Psoas muscle (tissue), 8 donors: ENCODE measurements at places on chromosomes 13 and 19. TPM values are rescaled to one million over a fixed set of nuclear protein-coding genes. Genes with fewer than 3 reads are reported as not detected.
A peak's percentile ranks its signal among the peaks of the same experiment; 100 is the strongest.

DNA sequence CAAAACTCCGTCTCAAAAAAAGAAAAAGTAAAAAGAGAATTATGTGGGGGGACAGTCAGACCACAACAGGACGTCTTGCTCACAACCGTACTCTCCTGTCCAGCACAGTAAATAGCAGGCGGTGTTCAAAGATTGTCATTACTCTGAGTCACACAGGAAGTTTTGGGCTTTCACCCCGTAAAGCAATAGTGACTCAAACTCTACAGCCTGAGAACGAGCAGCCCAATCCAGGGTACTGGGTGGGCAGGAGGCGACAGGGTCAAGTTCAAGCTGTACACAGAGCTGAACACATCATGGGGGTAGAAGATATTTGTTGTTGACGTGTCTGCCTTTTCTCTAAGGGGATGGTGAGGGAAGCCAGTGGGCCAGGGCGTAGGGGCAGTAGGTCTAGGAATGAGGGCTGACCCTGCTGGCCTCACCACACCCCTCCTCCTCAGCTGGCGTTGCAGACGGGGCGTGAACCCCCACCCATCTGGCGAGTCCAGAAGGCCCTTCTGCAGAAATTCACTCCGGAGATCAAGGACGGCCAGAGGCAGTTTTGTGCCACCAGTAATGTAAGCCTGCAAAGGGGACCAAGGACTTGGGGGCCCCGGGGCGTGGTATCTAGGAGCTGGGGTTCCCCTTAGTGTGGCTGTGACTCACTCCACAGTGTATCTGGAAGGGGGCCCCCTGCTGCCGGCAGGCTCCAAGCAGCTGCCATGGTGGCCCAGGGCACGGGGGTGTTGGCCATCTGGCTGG lies 23.3 kb downstream of the PRR12 start:
- no peak overlapping the region for H3K4me3 ChIP-seq
- no peaks in the 10 kb centered on the region for H3K27me3 ChIP-seq
- H3K4me1 ChIP-seq, result peaks cover 7% of the 10 kb centered on the region
- H3K36me3 ChIP-seq, result peaks cover 53% of the 10 kb centered on the region
- no peak overlapping the region for H3K27ac ChIP-seq

DNA sequence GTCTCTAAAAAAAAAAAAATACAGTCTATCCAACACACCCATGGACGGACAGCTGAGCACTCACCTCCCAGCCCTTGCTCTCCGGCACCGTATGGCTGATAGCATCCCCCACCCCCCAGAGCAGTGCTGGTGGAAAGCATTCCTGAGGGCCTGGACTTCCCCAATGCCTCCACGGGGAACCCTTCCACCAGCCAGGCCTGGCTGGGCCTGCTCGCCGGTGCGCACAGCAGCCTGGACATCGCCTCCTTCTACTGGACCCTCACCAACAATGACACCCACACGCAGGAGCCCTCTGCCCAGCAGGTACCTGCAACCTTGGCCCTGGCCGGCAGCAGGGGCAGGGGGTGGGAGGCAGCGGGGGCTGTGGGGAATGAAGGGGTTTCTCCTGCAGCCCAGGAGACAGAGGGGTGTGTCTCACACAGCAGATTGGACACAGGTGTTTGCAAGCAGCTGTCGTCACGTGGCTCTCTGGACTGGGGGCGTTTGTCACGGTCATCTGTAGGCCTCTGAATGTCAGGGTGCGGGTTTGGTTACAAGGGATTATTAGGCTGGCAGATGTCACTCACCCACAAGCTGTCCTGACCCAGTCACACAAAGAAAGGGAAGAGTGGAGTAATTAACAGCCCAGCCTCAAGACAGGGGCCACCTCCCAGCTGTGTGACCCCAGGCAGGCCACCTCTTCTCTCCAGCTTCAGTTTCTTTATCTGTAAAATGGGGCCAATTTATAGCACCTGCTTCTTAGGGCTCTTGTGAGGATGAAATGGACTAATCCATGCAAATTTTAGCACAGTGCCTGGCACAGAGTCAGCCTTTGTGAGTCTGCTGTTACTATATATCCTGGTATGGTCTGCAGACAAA lies 19.3 kb downstream of the PLD3 start:
- peaks cover 63% of the 10 kb centered on the region for H3K36me3 ChIP-seq
- no peak overlapping the region for H3K4me3 ChIP-seq
- no peak for DNase-seq
- H3K27me3 ChIP-seq, result no peaks in the 10 kb centered on the region
- peaks cover 9% of the 10 kb centered on the region for H3K4me1 ChIP-seq
- peak overlapping the region; percentile 58 for H3K27ac ChIP-seq

DNA sequence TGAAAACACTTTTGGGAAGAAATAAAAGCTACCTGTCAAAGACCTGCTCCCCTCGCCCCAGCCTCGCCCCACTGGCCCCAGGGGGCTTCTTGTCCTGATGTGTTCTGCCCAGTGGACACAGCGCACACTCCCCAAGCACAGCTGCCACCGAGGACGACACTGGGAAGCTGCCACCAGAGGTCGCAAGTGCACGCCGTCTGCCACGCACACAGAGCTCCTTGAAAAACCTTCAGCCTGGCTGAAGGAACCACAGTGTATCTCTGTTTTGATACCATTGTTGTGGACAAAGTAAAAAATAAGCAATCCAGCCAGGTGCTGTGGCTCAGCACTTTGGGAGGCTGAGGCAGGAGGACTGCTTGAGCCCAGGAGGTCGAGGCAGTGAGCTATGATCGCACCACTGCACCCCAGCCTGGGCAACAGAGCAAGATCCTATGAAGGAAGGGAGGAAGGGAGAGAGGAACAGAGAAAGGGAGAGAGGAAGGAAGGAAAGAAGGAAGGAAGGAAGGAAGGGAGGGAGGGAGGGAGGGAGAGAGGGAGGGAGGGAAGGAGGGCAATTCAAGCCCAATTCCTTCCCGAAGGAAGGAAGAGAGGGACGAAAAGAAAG lies 57.3 kb downstream of the CEBPG start:
- H3K4me3 ChIP-seq, result no peak overlapping the region
- DNase-seq, result peak; percentile 65
- H3K27me3 ChIP-seq, result peaks cover 2% of the 10 kb centered on the region
- H3K27ac ChIP-seq, result no peak overlapping the region
- no peaks in the 10 kb centered on the region for H3K4me1 ChIP-seq

CYP2F1 gene
- not detected for polyA plus RNA-seq

- H3K4me3 ChIP-seq, result no peak overlapping the region
- no peaks in the 10 kb centered on the region for H3K4me1 ChIP-seq
- DNase-seq, result no peak
- no peak overlapping the region for H3K27ac ChIP-seq
- H3K36me3 ChIP-seq, result no peaks in the 10 kb centered on the region
Measured at GRCh38 chr19:39186391-39186790, 10.4 kb upstream of the NCCRP1 start.

CADM4 gene
- polyA plus RNA-seq, result 4.7 TPM

DNA sequence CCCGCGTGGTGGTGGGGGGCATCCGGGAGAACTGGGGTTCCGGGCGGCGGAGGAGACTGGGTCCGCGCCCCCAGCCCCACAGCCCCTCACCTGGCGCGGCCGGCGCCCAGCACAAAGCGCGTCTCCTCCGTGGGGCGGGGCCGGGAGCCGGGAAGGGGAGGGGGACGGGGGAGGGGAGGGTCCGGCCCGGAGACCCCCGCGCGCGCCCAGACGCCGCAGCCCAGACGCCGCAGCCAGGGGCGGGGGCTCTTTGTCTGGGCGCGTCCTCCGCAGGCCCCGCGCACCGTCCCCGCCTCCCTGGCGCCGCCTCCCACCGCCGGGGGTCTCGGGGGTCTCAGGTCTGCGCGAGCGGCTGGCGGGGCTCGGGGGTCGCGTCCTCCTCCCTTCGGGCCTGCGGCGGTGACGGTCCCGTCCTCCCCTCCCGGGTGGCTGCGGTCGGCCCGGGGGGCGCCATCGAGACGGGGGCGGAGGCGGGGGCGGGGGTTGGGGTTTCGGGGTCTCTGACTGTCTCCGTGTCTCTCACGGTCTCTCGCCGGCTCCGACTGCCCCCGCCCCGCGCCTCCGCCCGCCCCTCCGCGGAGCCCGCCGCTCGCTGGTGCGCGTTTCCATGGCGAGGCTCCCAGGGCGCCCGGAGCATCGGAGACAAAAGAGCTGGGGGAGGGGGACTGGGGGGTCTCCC lies at the start of gene PLPPR3:
PLPPR3 (minus strand) TSS at position 131 of the 679 bp plus-strand sequence. CDS start 396 bp downstream, outside the sequence.
- no peak within 1 kb of the TSS for H3K27ac ChIP-seq
- H3K36me3 ChIP-seq, result no peaks in the 10 kb centered on the region

GRCh38 chr13:110888390-110888789 lies 26.5 kb downstream of the ANKRD10 start:
- H3K27me3 ChIP-seq, result no peaks in the 10 kb centered on the region
- H3K36me3 ChIP-seq, result peaks cover 35% of the 10 kb centered on the region
- peak overlapping the region; percentile 67 for H3K27ac ChIP-seq

- H3K4me1 ChIP-seq, result no peaks in the 10 kb centered on the region
- no peak for DNase-seq
- H3K36me3 ChIP-seq, result no peaks in the 10 kb centered on the region
- no peak overlapping the region for H3K4me3 ChIP-seq
Measured at GRCh38 chr13:112450904-112451240, 74.7 kb downstream of the SPACA7 start.

DNA sequence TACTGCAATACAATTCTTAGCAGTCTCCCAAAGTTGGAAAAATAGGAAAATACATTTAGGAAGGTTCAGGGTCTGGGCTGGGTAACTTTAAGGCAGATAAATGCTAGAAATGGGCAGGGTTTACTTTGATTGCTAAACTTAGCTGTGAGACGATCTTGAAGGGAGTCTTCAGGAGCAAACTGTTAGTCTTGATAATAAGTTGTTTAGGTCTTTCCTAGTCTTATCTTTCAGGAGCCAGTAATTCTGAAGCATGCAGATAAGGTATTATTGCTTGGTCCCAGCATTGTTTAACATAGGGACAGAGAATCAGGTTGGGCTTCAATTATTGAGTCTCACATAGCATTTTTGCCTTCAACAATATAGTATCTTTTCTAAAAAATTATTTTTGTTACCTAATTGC lies 262.4 kb upstream of the MIR17HG start:
- no peak for DNase-seq
- H3K27me3 ChIP-seq, result no peaks in the 10 kb centered on the region

DNA sequence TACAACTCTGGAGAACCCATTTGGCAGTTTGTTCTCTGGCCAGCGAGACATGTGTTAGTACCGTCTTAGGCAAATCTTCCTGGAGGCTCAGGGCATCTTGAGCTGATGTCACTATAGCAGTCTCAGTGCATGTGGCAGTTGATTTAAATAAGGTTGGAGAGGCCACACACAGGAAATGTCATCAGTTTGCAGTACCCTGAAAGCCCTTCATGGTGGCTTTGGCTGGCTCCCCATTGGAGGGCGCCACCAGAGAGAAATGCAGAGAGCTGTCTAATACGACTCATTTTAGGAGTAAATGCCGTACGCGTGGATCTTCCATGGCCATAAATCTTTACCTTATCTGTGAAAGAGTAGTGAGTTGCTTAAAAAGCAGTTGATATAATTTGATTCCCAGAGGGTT lies 163.1 kb downstream of the STK24 start:
- H3K27me3 ChIP-seq, result no peaks in the 10 kb centered on the region
- no peak overlapping the region for H3K4me3 ChIP-seq
- no peaks in the 10 kb centered on the region for H3K4me1 ChIP-seq
- DNase-seq, result no peak
- H3K36me3 ChIP-seq, result peaks cover 11% of the 10 kb centered on the region

DNA sequence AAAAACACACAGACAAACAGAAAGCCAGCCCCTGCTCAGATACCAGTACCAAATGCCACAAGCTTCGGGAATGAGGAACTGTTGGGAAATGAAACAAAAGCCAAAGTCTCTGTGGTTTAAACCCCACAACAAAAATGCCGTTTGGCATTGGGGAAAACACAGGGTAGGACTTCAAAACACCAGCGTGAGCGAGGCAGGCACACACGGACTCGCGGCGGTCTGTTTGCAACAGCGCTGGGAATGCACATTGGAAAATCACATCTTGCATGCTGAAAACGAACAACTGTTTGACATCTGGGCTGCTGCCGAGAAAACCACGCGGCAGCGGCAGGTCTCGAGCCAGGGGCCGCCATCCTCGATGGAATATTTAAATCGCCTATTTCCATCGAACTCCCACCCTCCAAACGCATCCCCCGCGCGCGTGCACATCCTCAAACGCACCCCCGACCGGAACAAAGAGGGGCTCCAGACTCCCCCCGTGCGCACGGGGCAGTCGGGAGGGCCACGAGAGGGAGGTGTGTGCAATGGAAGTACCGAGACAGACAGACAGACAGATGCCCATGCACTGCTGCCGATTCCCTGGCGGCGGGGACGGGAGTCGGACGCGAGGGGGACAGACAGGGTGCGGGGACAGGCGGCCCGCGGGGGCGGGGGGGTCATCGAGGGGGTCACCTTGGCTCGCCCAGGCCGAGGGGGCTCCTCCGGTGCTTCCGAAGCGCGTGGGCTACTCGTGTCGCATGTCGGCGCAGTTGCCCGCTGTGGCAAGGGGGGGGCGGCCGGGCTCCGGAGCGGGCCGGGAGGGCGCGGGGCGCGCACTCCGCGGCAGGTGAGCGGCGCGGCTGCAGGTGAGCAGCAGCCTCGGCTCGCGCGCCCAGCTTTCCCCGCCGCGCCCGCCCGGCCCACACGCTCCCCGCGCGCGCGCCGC lies at the start of gene GPR12:
GPR12 (minus strand) TSS at position 880 of the 925 bp plus-strand sequence. CDS start 959 bp downstream, outside the sequence.
- no peaks in the 10 kb centered on the region for H3K36me3 ChIP-seq
- H3K27me3 ChIP-seq, result peaks cover 13% of the 10 kb centered on the region
- DNase-seq, result no peak
- no peaks in the 10 kb centered on the region for H3K4me1 ChIP-seq

CEACAM1 gene
- 0.83 TPM for polyA plus RNA-seq

DNA sequence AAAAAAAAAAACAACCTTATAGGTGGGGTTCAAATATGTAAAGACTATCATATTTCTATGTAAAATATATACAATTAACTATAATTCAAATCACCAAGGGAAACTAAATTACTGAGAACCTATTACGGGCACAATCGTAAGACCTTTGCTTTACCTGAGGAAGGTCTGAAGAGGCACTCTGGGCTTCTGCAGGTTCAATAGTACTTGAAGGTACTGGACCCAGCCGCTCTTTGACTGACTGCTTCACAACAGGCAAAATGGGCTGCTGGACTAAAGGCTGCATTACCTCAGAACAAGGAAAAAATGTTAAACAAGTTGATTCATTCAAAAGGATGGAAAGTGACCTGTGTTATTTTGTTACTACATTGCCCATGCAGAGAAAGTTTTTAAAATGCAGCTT lies 51.8 kb downstream of the RBM26 start:
- no peaks in the 10 kb centered on the region for H3K27me3 ChIP-seq
- H3K36me3 ChIP-seq, result peaks cover 93% of the 10 kb centered on the region
- H3K4me3 ChIP-seq, result no peak overlapping the region
- H3K4me1 ChIP-seq, result no peaks in the 10 kb centered on the region
- H3K27ac ChIP-seq, result no peak overlapping the region

GRCh38 chr19:19230999-19231398 lies 19.2 kb downstream of the NCAN start:
- no peak overlapping the region for H3K27ac ChIP-seq
- H3K4me1 ChIP-seq, result no peaks in the 10 kb centered on the region
- no peak for DNase-seq
- H3K27me3 ChIP-seq, result peaks cover 16% of the 10 kb centered on the region

GRCh38 chr13:100825557-100825956 lies 151.0 kb upstream of the TMTC4 start:
- H3K36me3 ChIP-seq, result no peaks in the 10 kb centered on the region
- no peak overlapping the region for H3K4me3 ChIP-seq
- no peak overlapping the region for H3K27ac ChIP-seq
